Breast epithelium (tissue), 4 donors: ENCODE measurements at places on chromosomes 16 and 17.
A peak's percentile ranks its signal among the peaks of the same experiment; 100 is the strongest.

DNA sequence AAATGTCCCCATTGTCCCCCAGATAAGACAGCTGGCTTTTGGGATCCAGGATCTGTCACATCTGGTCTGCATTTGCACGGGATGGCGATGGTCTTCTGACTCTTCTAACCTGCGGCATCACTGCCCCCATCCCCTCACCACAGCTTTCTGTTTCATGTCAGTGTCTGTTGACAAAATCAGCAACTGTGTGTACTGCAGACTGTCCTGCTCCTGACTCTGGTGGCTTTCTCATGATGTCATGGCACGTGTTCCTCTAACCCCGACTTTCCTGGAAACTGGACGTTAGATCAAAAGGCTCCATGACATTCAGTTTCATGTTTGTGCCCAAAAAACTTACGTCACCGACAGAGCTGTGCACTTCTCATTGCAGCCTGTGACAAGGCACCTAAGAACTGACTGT lies 30.1 kb upstream of the CPNE2 start:
- no peak for DNase-seq

- DNase-seq: no peak
These were observed 1.0 kb upstream of the RAB26 start for GRCh38 chr16:2147378-2147777.

GRCh38 chr17:42453439-42453838 lies 5.2 kb upstream of the ATP6V0A1 start:
- DNase-seq: no peak

DNA sequence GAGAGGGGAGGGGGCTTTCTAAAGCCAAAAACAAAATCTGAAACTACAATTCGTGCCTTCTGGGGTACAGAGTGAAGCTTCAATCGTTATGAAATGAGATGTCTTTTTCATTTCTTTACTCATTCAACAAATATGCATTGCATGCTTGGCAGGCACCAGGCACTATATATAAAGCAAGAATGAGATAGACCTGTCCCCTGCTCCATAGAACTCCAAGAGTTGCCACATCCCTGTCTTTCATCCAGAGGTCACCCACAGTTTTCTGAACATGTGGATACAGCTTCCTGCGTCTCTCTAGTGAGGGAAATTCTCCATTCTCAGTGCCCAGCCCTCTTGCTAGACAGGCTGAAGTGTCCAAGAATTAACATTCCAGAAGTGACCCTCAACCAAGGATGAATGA lies 343.2 kb upstream of the MAF start:
- no peak for DNase-seq

DNA sequence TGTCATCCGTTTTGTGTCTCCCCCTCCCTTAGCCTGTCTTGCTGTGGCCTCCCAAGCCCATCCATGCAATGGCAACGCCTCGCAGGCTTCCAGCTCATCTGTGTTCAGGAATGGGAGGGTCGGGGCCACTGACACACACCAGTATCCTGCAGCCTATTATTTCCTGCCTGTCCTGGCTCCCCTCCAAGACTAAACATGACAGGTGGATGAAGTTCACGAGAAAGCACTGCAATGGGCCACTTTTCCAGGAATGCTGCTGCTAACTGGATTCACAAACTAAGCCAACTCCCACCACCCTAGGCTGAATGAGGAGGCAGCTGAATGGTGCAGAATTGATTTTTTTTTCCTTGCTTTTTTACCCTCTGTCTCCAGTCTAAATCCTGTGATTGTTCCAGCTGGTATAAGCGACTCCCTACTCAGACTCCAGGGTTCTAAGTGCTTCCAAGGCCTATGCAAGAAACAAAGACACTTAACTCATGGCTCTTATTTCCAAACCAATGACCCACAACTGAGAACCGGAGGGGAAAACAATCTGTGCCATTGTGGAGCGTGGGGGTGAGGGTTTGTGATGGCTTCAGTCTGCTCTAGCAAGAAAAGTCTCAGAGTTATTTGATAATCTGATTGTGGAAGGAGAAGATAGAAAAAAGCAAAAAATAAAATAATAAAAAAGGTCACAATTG lies 23.3 kb downstream of the TMEM100 start:
- no peak for DNase-seq

GRCh38 chr16:54359081-54359480 lies 72.5 kb upstream of the IRX3 start:
- no peak for DNase-seq

DNA sequence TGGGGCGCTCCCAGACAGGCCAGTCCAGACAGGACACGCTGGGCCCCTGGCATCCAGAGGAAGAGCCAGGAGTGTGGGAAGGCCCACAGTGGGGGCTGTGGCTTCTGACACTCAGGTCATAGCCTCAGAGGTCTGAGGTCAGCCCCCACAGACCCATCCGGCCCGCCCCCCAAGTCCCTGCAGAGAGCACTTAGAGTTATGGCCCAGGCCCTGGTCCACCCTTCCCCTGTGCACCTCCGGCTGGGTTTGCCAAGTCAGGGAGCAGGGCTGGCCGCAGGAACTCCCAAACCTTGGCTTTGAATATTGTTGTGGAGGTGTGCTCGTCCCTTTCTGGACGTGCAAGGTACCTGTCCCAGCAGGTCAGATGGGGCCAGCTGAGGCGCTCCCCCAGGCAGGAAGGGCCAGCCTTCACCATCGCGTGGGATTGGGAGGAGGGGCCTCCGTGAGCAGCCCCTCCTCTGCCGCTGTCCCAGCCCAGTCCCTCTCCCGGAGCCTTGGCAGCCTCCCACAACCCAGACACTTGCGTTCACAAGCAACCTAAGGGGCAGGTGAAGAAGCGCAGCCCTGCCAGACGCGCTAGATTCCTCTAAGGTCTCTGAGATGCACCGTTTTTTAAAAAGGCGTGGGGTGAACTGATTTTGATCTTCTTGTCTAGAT lies 74.6 kb downstream of the SOCS1 start:
- peak; percentile 77 for DNase-seq

- DNase-seq: no peak
These were observed 86.7 kb downstream of the MYH11 start for GRCh38 chr16:15770107-15770506.
